ENCODE measurements at places on chromosomes 2 and 18.

GRCh38 chr18:63237881-63238692 lies 81.5 kb downstream of the BCL2 start:
- DNase-seq: peak; percentile 79

- DNase-seq: no peak
Measured at GRCh38 chr18:36567800-36568199, 261.0 kb downstream of the TPGS2 start.

DNA sequence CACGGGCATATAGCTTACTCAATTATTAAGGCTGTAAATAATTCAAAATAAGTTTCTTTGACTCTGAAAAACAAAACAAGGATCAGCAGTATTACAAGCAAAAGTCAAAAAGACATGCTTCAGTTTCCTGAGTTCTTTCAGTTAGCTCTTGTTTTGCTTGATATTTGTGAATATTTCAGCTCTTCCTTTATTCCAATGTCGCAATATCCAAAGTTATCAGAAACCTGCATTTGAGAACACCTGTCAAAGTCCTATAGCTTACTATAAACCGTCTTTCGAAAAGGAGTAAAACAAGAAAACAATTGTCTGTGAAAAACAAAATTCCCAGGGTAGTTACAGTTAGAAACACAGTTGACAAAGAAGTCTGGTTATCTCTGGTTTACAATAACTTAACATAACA lies 14.7 kb downstream of the CYP27A1 start:
- no peak for DNase-seq

- DNase-seq: no peak
Measured at GRCh38 chr2:153668923-153669322, 190.4 kb upstream of the RPRM start.

DNA sequence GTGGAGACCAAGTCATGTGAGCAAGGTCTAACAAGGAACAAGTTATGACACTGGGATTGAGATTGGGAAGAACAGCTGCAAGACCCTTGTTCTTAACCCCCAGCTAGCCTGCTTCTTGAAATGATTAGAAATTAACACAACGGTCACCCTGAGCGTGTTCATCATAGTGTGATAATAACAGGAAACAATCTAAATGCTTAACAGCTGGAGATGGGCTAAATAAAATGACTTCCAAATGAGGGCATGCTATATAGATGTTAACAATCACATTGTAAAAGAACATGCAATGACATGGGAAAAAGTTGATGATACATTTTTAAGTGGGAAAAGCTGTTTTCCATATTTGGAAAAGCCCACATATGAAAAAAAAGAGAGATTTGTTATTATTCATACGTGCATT lies 47.6 kb downstream of the RPL37A start:
- no peak for DNase-seq

GRCh38 chr2:66121946-66122345 lies 313.0 kb upstream of the MEIS1 start:
- DNase-seq: no peak

DNA sequence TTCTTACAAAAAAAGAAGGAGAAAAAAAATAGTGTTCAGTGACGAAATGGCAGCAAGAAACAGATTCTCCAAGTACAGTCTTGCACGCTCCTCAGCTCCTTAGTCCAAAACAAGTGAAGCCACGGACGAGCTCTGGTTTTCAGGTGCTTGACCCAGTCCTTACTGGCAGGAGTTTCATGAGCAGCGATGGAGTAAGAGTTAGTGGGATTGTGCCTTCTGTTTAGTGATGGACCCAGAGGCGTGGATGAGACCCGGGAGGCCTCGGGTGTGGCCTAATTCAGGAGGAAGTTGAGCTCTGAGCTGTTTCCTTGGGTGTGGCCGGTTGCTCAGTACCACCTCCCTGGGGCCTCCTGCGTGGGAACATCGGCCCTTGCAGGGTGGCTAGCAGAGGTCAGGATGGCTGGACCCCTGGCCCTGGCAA lies 52.0 kb downstream of the KIF5C start:
- peak; percentile 41 for DNase-seq
